Renal cortex interstitium (tissue), 15 donors: ENCODE measurements at places on chromosomes 6 and 20.

DNA sequence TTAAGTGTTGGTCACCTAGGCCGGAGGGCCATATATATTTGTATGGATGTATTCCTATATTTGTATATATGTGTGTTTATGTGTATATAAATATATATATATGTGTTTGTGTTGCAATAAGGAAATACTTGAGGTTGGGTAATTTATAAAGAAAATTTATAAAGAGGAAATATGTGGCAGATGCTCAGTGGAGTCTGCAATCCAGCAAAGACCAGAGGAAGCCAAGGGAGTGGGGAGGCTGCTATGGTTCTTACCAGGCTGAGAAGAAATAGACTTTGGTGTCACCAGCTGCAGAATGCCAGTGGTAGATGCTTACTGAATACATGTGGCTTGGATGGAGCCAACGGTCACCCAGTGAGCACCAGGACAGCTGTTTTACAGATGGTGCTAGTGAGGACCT lies 97.4 kb upstream of the ELOVL5 start:
- no peak for DNase-seq

GRCh38 chr20:62367633-62368391 lies 700 bp upstream of the LAMA5 start:
- DNase-seq, result no peak

DNA sequence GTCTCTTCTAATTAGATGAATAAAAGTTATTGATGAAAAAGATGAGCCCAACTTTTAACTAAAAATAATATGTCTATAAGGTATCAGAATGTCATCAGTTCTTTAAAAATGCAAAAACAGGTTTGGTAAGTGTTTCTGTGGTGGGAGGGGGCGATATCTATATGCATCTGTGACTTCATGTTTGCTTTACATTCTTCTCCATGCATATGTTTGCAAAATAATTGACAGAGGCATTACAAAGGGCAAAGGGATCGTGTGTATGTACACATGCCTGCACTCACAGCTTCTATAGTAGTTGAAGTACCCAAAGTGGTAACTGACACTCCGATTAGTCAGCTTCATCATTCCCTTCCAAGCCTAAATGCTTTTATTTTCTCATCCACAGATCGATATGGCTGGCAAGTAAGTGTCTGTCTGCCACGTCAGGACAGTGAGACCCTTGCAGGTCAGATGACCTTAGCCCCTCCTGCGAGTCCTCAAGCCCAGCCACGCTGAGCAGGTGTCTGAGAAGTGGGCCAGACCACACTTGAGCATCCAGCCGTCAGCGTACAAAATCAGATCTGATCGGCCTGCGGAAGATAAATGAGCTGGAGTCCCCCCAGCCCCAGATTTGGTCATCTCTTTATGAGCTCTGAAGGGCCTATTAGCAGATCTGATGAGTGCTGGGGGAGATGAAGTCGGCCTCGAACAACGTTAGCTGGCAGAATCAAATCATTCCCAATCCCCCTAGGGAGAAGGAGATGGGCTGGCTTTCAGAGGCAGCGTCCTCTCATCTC lies 369.1 kb downstream of the MAFB start:
- no peak for DNase-seq

- no peak for DNase-seq
Measured at GRCh38 chr20:63840405-63840828, 9.4 kb upstream of the ZBTB46 start.

DNA sequence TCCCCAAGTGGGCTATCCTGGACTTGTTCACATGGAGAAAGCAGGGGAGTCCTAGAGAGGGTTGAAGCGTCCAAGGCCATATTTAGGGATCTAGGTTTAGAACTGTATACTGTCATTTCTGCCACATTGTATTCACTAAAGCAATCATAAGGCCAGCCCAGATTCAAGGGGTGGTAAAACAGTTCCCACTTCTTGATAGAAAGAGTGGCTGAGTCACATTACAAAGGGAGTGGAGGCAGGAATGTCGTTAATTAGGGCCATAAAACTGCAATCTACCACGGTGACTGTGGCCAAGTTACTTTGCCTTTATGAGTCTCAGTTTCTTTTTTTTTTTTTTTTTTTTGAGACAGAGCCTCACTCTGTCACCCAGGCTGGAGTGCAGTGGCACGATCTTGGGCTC lies 7.4 kb upstream of the UBR2 start:
- DNase-seq, result no peak

GRCh38 chr6:108565091-108565766 lies 4.5 kb downstream of the FOXO3 start:
- DNase-seq, result no peak

GRCh38 chr6:127990074-127990473 lies 89.2 kb upstream of the THEMIS start:
- peak; percentile 7 for DNase-seq

- no peak for DNase-seq
Measured at GRCh38 chr20:32664012-32664677, 9.6 kb downstream of the C20orf203 start.

DNA sequence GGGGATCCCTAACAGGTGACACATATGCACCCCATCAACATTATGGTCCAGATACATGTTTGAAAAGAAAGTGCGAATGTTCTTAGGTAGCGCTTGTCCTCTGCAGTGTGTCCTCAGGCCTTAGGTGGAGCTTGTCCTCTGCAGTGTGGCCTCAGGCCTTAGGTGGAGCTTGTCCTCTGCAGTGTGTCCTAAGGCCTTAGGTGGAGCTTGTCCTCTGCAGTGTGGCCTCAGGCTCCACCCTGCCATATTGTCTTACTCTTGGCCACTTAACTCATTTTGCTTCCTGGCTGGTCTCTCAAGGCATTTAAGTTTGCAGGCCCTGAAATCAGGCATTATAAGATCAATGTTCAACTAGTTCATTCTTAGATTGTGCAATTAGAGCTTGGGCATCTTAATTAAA lies 74.7 kb upstream of the SCP2D1 start:
- no peak for DNase-seq

DNA sequence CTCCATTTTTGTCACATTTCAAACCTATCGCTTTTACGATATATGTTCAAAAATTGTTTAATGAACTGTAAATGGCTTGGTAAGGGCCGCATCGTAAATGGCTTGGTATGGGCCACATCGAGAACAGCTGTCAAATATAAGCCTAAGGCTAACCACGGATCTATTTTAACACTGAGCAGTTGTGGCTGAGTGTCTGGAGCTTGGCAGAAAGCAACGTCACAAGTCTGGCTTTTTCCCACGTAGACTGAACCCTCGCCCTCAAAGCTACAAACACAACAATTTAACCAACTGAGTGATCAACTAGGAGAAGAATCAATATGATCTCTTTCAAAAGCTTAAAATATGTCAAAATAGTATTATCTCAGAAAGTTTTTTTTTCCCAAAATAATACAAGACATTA lies 71.4 kb upstream of the PRSS16 start:
- no peak for DNase-seq

DNA sequence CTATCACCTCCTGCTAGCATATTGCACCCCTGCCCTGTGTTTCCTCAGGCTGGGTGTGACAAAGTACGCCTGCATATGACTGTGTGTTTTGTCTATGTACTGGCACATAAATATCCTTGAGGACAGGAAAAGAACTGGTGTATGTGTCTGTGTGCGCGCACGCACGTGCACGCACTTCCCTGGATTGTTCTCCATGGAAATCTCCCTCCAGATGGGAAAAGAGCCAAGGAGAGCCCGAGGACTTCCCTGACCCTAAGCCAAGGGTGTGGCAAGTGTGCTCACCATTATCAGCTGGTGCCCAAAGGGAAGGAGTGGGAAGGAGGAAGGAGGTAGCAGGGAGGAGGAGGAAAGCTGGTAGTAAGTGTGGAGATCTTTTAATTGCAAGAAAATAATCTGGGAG lies 117.6 kb downstream of the HIVEP2 start:
- no peak for DNase-seq

GRCh38 chr6:5738211-5738610 lies 268.5 kb downstream of the NRN1 start:
- no peak for DNase-seq

- no peak for DNase-seq
Measured at GRCh38 chr6:151490996-151491395, 2.8 kb upstream of the CCDC170 start.

DNA sequence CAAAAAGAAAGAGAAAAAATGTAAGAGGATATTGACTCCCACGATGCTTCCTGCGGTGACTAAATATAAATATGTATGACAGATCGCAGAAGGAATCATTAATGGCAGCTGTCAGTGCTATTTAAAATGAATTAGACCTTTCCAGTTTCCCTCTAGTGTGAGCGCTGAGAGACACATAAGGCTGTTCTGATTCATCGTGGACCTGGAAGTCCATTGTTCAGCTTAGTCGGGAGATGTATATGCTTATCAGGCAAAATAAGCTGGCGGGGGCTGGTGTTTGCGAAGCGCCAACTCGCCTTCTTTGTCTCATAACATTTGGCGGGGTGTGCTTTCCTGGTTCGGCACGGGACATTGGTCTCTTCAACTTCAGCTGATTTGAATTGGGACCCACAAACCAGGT lies 95.4 kb downstream of the CDH4 start:
- DNase-seq, result no peak

GRCh38 chr6:81759782-81760181 lies 7.3 kb upstream of the TENT5A start:
- no peak for DNase-seq

DNA sequence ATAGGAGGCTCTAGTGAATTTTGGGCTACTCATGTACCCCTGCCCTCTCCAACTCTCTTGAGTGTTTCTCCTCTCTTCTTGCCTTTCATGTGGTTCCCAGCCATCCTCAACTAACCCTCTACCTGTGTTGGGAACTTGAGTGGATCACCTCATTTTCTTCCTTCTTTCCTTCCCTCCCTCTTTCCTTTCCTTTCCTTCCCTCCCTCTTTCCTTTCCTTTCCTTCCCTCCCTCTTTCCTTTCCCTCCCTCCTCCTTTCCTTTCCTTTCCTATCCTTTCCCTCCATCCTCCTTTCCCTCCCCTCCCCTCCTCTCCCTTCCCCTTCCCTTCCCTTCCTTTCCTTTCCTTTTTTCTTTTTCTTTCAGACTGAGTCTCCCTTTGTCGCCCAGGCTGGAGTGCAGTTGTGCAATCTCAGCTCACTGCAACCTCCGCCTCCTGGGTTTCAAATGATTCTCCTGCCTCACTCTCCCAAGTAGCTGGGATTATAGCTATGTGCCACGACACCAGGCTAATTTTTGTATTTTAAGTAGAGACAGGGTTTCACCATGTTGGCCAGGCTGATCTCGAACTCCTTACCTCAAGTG lies 63.8 kb downstream of the BTBD3 start:
- no peak for DNase-seq

DNA sequence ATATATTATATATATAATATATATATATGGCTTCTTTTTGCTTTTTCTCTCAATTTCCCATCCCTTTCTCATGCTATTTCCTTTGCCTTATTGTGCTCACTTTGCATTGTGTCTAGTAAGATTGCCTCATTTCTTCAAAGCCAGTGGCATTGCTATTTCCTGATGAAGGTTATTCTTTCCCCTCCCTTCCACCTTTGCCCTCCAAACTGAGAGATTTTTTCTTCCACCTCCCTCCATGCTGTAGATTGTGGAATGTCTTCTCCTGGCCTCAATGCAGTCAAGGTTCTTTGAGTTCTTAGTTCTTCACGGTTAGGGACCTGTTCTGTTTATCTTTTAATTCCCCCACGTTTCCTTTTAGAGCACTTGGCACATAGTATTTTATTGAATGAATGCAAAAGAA lies 17.2 kb downstream of the SH3BGRL2 start:
- no peak for DNase-seq

DNA sequence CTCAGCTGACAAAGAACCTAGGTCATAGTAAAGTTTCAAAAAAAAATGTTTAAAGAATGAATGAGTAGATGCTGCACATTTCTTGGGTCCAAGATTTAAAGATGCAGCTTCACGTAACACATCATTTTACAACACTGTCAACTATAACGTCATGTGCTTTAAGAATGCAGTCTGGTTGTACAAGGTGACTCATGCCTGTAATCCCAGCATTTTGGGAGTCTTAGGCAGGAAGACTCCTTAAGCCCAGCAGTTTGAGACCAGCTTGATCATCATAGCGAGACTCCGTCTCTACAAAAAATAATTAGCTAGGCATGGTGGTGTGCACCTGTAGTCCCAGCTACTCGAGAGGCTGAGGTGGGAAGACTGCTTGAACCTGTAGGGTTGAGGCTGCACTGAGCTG lies 21.9 kb downstream of the SLC17A5 start:
- DNase-seq, result no peak

DNA sequence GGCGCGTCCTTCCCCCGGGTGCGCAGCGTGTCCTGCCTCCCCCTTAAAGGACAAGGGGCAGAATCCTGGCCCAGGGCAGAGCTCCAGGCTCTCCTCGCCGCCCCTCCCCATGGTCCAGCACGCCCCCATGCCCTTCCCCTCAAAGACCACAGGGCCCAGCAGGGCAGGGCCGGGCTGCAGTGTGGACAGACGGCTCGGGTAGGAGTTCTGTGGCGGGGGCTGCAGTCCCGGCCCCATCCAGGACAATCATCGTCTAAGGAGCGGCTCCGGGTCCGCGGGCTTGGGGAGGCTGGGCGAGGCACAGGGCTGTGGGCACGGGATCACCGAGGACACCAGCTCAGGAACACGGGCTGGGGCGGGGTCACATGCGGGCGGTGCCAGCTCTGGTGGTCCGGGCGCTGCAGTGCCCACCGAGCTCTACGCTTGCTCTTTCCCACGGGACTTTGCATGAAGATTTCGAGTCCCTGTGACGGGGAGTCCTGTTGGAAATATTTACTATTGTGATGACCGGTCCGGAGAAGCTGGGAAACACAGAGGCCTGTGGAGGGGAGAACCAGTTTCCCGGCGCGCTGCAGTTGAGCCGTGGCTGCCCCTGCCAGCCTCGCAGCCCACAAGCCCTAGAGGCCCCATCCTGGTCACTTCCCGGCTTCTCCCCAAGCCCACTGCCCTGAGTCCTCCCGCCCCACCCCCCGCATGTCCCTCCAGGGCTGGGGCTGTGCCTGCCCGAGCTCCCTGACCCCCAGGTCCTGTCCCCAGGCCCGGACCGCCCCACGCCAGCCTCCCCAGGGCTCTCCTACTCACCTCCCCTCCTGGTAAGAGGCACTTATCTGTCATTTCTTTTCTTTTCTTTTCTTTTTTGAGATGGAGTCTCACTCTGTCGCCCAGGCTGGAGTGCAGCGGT lies 20.6 kb downstream of the SLC17A9 start:
- DNase-seq, result no peak

DNA sequence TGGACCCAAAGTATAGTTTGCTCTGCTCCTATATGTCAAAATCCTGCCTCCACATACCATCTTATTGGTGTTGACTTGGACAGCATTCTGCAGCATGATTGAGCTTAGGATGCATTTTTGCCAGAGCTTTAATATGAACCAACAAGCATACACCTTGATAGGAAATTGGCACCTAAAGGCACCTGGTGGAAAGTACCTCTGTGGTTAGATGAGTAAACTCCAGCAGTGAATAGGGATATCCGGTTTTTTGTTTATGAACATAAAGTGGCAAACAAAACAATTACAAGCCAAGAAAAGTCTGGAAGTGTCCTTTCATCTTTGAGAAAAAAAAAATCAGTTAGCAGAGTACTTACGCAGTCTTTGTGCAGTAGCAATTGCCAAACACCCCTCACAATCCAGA lies 6.2 kb upstream of the CYP24A1 start:
- DNase-seq, result no peak
